ENCODE measurements at places on chromosomes 12 and 14.

- no peak for DNase-seq
Measured at GRCh38 chr14:68359837-68360552, 432.9 kb downstream of the ZFP36L1 start.

DNA sequence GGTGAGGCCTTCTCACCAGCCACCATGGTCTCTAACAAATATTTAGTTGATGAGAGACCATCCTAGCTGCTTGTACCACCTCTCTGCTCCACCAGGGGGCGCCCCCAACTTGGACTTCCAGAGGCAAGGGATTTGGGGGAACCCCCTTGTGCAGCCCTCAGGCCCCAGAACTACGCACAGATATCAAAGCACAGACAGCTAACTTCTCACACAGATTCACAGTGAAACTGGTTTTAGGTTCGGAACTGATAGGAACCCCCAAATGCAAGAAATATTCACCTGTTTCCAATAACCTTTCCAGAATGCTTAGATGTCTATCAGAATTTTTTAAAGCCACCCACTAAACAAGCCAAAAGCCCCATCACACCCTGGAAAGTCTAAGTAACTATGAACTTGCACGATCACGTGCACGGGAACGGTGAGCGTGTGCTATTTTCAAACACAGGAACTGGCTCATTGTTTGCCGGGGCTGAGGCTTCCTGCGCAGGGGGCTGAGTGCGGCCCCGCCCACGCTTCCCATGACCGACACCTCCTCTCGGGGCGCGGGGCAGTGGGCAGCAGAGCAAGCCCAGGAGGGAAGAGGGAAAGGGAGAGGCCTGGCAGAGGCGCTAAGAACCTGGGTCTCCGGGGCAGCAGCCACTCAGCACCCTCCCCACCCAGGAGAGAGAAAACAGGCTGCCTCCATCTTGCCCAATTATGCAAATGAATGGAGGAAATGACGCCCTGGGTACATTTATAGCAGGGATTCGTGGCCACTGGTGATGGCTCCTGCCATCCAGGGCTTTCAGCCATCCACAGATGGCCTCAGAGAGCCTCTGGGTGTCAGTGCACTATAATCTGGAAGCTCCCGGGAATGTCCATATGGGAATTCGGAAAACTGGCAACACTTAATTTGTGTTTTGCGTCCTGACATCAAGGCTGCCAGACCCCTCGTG lies 79.4 kb upstream of the GPR68 start:
- DNase-seq, result peak; percentile 89

GRCh38 chr12:47145188-47145587 lies 65.4 kb upstream of the AMIGO2 start:
- DNase-seq, result no peak

- DNase-seq, result peak; percentile 84
Measured at GRCh38 chr12:91811481-91812287, 334.0 kb downstream of the BTG1 start.

- DNase-seq, result no peak
Measured at GRCh38 chr12:113054948-113055486, 1.5 kb upstream of the DTX1 start.

- no peak for DNase-seq
Measured at GRCh38 chr14:39006721-39007410, 96.2 kb downstream of the SEC23A start.

DNA sequence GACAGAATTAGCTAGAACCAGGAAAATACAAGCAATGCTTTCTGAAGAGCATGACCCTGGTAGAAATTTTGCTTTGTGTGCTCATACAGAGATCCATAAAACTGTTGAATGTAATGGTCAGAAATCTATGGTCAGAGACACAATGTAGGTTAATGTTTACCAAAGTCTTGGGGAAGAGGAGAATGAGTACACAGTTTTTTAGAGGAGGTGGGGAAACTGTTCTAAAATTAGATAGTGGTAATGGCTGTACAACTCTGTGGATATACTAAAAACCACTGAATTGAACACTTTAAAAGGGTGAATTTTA lies 109.5 kb upstream of the ARHGAP5 start:
- DNase-seq, result no peak

DNA sequence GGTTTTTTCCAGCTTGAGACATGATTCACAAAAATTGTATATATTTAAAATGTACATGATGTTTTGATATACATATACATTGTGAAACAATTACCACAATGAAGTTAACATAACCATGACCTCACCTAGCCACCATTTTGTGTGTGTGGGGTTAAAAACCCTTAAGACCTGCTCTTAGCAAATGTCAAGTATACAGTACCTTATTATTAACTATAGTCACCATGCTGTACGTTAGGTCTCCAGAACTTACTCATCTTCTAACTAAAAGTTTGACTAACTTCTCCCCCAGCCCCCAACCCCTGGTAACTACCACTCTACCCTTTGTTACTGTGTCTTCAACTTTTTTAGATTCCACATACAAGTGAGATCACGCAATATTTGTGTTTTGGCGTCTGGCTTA lies 52.6 kb downstream of the EIF2S3B start:
- DNase-seq, result no peak

- no peak for DNase-seq
Measured at GRCh38 chr14:32940066-32940651, 1.5 kb downstream of the NPAS3 start.

Measured in CD8-positive, alpha-beta T cell (primary cell).